ENCODE measurements at places on chromosomes 7 and 10.

DNA sequence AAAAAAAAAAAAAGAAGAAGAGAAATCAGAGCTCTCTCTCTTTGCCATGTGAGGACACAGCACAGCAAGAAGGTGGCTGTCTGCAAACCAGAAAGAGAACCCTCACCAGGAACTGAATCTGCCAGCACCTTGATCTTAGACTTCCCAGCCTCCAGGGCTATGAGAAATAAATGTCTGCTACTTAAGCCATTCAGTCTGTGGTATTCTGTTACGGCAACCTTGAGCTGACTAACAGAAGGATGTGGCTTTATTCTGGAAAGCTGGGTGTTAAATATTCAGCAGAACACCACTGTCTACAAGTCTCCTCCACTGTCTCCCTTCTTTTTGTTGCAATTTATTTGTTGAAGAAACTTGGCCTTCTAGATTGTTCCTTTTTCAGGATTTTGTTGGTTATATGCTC lies 5.0 kb downstream of the COL26A1 start:
- no peak for DNase-seq

DNA sequence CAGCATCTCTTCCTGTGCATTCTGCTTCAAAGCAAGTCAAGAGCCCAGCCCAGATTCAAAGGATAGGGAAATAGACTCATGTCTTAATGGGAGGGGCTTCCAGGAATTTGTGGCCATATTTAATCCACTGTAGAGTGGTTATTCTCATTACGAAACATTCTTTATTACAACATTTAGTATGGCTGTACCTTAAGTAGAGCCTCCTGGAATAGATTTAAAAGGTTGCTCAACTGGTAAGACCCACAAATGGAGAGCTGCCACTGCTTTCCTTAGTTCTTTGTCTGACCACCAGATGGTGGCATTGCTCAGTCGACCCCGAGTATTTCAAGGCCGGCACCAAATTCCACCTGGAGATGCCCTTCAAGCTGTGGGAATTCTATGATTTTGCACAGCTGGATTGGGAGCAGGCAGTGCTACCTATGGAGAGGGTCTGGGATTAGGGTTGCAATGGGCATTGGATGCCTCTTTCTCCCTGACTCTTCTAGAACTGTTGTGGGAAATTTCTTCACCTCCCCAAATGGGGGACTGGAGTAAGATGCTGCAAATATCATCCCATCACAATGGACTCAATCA lies 102.2 kb downstream of the RBM20 start:
- peak; percentile 75 for DNase-seq

DNA sequence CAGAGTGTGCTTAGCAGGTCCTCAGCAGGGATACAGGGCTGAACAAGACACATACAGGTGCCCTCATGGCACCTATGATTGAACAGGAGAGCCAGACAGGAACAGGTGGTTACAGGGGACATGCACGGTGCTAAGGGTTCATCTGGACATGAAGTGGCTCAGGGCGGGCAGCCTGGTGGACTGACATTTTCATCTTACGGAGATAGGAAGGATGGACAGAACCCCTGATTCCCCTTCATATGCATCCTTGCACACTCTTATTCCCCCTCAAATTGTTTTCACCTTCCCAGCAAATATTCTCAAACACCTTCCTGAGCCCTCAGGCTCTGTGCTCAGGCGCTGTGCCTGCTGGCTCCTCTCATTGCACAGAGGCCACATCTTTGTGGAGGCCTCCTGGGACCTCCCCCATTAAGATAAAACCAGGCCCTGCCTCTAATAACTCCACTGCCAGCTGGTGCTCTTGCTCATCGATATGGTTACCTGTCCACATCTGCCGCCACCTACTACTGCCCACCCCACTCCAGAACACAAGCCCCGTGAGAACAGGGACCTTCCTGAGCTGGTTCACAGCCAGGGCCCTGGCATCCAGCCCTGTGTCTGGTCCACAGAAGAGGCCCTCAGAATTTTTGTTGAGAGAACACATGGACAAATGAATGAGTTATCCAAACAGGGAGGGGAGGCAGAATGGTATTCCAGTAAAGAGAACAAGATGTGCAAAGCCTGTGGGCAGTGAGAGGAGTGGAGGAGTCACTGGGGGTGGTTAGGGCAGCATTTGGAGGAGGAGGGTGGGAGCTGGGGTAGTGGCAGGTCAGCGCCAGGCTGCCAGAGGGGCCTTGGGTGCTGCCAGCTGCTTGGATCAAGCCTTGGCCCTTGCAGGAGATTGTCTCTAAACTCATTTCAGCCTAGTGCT lies 68.9 kb upstream of the AQP1 start:
- DNase-seq: no peak

GRCh38 chr10:75528392-75528791 lies 97.0 kb downstream of the LRMDA start:
- no peak for DNase-seq

DNA sequence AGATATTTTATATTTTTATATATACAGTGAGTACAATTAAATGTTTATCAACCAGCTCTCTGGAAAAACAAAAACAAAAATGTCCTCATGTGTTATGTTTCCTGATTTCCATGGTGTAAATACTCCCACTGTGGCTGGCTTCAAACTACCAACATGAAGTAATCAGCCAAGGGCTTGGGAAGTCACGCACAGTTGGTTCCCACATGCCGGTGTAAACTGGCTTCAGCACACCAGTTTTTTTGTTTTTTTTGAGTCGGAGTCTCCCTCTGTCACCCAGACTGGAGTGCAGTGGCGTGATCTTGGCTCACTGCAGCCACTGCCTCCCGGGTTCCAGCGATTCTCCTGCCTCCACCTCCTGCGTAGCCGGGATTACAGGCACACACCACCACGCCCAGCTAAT lies 11.8 kb downstream of the OSBPL3 start:
- no peak for DNase-seq

DNA sequence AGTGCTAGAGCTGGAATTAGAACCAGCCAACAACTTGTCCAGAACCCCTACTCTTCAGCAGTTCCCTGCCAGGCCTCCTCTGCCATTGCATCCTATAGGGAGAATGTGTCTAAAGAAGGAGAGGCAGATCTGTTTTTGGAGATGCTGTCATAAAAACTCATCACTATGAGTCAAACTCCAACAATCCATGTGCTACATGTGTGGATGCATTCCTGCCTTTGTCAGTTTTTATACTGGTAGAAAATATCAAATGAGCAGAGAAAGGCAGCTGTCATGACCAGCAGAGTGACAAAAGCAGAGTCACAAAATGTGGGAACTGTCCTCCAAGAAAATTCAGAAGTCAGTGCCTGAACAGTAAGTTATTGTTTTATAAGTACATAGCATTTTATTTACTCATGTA lies 93.0 kb downstream of the ABLIM1 start:
- DNase-seq: no peak

- DNase-seq: no peak
Measured at GRCh38 chr7:50591480-50592438, 26.6 kb upstream of the DDC start.

DNA sequence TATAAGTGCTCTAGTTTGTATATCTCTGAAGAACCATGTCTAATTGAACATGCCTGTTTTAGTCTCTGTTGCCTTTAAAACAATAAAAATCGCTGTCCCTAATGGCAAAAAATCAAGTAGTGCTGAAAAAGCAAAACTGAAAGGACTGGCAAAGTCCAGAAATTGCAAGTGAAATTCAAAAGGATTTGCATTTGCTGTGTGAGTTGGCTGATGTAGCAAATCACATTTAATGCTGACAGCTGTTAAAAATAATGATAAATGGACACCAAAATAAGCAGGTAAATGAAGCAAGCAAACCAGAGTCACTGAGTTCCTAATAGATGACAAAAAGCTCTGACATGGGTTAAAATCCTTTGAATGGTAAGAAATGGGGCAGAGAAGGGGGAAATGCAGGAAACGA lies 874.1 kb downstream of the GRM8 start:
- DNase-seq: no peak

GRCh38 chr10:71467569-71468362 lies 71.0 kb downstream of the CDH23 start:
- no peak for DNase-seq

GRCh38 chr10:9437131-9437530 lies 1382.6 kb downstream of the GATA3 start:
- no peak for DNase-seq

GRCh38 chr7:156234666-156235494 lies 405.7 kb upstream of the RNF32 start:
- no peak for DNase-seq

DNA sequence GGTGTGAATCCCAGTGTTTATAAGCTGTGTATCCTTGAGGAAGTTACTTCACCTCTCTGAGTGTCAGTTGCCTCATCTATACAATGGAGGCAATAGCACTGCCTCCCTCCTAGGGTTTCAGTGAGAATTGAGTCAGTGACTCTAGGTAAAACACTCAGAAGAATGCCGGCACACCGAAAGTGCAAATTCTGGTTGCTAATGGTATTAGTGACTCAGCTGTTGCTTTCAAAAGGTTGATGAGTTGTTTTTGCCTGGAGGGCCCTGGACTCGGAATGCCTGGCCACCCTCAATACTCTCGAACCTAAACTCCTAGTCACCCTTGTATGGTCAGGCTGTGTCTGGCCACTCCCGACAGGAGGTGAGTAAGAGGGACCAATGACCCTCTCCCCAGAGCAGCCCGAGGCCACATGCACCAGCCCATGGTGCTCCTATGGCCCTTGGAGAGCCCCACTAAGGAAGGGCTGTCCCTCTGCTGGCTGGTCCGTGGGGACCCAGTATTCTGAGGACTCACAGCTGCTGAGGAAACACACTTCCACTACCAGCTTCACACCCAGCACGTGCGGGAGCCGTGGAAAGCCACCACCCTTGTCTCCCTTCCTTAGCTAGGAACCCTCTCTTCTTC lies 60.2 kb downstream of the CALML3 start:
- no peak for DNase-seq

DNA sequence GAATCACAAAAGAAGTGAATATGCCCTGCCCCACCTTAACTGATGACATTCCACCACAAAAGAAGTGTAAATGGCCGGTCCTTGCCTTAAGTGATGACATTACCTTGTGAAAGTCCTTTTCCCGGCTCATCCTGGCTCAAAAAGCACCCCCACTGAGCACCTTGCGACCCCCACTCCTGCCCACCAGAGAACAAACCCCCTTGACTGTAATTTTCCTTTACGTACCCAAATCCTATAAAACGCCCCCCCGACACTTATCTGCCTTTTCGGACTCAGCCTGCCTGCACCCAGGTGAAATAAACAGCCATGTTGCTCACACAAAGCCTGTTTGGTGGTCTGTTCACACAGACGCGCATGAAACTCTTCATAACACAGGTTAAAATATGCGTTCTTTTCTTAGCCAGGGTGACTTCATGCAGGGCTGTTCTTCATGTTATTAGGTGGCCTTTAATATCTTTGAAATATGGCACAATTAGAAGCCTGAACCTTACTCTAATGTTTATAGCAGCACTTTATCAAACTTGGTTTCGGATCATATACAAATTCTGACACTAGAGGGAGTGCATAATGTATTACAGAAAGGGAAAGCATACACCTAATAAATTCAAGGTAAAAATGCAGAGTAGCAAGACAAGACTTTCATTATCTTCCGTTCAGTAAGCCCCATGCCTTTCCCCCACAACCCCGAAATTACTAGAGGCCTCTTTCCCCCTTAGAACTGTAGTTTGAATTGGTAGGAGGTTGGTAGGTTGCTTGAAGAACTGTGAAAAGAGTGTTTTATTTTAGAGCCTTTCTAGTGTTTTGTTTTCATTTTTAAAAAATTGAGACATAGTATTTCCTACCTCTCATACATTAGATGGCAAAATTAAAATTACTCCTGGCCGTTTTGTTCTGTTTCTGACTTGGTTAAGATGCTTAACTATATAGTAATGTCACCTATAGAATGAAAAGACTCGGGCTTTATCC lies 117.9 kb downstream of the NPY start:
- DNase-seq: no peak

GRCh38 chr7:124777268-124777667 lies 11.7 kb upstream of the GPR37 start:
- no peak for DNase-seq

DNA sequence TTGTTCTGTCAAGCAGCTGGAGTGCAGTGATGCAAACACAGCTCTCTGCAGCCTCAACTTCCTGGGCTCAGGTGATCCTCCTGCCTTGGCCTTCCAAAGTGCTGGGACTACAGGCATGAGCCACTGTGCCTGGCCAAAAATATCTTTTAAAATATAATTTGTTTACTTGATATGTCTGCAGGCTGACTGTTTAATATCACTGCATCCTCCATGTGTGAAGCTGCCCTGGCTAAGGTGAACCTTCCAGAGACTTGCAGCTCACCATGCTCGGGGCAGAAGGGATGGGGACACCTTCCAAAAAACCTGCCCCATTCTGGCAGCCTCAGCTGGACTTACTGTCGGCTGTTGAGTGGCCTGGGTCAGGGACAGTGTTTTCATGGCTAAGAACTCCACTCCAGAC lies 57.6 kb upstream of the DDC start:
- DNase-seq: no peak

DNA sequence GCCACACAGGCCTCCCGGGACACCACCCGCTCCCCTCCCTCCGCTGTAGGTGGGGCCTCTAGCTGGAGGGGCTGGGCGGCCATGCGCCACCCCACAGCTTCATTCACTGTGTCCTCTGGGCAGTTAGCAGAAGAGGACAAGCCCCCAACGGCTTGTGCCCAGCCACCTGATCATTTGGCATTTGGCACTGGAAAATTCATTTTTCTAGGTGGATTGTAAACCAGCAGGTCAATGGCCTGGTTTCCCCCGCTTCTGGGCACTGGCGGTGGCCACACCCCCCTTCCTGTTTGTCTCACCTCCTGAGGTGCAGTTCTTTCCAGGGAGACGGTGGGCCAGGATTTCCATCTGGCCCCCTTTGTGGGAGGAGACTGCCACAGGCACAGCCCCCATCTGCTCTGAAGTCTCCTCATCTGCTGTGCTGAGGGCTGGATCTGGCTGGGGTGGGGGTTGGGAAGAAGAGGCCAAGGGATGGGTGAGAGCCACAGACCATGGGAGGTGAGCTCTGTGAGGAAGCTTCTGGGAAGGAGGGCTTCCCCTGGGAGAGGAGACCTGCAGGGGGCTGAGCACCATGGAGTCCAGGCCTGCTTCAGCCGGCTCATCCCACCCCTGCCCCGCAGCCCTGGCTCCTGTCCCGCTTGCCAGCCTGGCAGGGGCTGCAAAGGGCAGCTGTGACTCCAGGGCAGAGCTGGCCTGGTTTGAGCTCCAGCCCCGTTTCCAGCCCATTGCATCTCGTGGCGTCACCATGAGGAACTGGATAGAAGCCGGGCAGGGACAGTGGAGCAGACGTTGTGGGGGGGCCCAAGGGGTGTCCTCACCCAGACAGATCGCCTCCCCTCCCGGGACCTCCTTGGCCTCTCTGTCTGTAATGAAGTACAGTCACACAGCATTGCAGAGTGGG lies 40.1 kb upstream of the SLC29A3 start:
- no peak for DNase-seq

DNA sequence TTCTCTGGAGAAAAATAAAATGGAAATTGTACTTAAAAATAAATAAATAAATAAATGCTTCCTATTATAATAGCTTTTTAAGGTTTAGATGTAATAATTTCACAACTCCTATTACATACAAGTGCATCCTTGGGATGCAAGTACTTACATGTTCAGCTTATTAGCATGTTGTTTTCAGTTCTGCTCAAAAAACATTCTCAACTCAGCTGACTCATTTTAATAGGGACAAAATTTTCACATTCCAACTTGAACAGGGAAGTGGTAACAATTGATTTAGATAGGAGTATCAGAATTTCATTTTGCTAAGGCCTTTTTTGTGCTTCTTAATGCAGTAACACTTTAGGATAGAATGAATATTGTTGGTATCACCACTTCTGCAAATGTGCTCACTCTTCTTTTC lies 16.7 kb upstream of the PAPSS2 start:
- DNase-seq: no peak

GRCh38 chr7:76282344-76283253 lies 19.9 kb upstream of the HSPB1 start:
- DNase-seq: peak; percentile 55

All from endothelial cell (in vitro differentiated cells).